Activated naive CD4-positive, alpha-beta T cell treated with anti-CD3 and anti-CD28 coated beads, Interleukin-2, amount 10 ng/mL, durations not matched to agents 5 hours and 36 hours (primary cell): ENCODE measurements at places on chromosomes 16 and 17. TPM values are rescaled to one million over a fixed set of nuclear protein-coding genes. Genes with fewer than 3 reads are reported as not detected.

PRDM7 gene
- not detected for total RNA-seq

CDH15 gene
- total RNA-seq: not detected

MAP2K6 gene
- 9.2 TPM for total RNA-seq

KDM8 gene
- total RNA-seq: 19.9 TPM

GAS2L2 gene
- not detected for total RNA-seq

KRTAP17-1 gene
- total RNA-seq: not detected

ATP1B2 gene
- total RNA-seq: 0.18 TPM

WNK4 gene
- 0.08 TPM for total RNA-seq

GH1 gene
- total RNA-seq: not detected

FOXK2 gene
- total RNA-seq: 51.6 TPM
